Endothelial cell of umbilical vein (primary cell): ENCODE measurements at places on chromosomes 11 and 22. TPM values are rescaled to one million over a fixed set of nuclear protein-coding genes. Genes with fewer than 3 reads are reported as not detected.

DNA sequence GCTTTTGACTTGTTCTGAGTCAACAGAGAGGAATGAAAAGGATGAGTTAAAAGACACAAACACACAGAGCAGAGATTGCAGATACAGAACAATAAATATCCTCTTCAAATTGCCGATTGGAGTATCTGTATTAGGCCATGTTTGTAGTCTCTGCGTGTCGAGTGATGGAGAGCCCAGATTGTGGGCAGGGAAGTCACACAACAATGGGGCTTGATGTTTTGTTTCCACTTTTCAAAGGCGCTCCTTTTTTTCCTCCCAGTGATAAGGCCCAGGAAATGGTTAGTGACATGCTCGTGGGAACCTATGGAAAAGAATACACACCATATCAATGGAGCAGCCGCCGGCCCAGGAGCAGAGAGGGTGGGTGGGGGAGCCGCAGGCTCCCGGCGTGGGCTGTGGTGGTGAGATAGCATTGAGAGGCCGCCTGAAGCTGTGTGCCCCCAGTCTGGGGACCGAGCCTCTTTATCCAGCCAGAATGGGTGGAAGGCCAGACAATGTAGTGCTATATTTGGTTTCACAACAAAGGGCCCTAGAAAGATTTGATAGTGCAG, 555.9 kb downstream of the INSC start:
- no peak overlapping the region for H3K4me3 ChIP-seq
- no peaks in the 10 kb centered on the region for H3K36me3 ChIP-seq
- no peak for DNase-seq
- H3K27ac ChIP-seq: no peak overlapping the region

- DNase-seq: peak; percentile 80
- peak overlapping the region; percentile 65 for H3K27ac ChIP-seq
- H3K4me1 ChIP-seq: peaks cover 54% of the 10 kb centered on the region
- no peak overlapping the region for H3K4me3 ChIP-seq
Measured at GRCh38 chr11:72072348-72072747, 8.0 kb downstream of the NUMA1 start.

MRGPRX3 gene
- total RNA-seq: not detected in 2 replicates

TRIM49 gene
- total RNA-seq: not detected in 2 replicates

- no peak for DNase-seq
- no peaks in the 10 kb centered on the region for H3K27me3 ChIP-seq
- H3K4me3 ChIP-seq: no peak overlapping the region
- H3K36me3 ChIP-seq: no peaks in the 10 kb centered on the region
- H3K4me1 ChIP-seq: no peaks in the 10 kb centered on the region
Measured at GRCh38 chr22:48754611-48755058, 1073.0 kb downstream of the BRD1 start.

APOL3 gene
- total RNA-seq: 15.4 and 36.9 TPM in 2 replicates

OLFML1 gene
- not detected in 2 replicates for total RNA-seq

FBLN1 gene
- total RNA-seq: 1.3 and 4.0 TPM in 2 replicates

DNA sequence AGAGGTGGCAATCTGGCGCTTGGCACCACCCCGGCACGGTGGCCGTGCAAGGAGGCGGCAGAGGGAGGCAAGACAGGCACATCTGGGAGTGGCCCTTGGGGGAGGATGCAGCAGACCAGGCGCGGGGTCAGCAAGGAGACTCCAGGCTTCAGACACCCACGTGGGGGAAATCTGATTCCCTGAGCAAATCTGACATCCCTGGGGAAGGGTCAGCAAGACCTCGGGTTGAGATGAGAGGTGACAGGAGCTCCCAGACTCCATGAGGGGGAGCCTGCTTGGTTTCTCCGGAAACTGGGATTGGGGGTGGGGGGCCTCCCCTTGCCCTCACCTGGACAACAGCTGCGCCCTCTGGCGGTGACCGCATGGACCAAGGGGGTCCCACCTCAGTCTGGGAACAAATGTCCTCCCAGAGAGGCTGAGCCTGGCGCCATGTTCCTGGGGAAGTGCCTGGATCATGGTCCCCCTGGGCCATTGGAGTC, 4.0 kb upstream of the RCOR2 start:
- peaks cover 2% of the 10 kb centered on the region for H3K27me3 ChIP-seq
- H3K27ac ChIP-seq: no peak overlapping the region
- H3K4me1 ChIP-seq: peaks cover 7% of the 10 kb centered on the region
- DNase-seq: no peak

CSRP3 gene
- total RNA-seq: not detected in 2 replicates

- H3K27me3 ChIP-seq: no peaks in the 10 kb centered on the region
- H3K4me1 ChIP-seq: peaks cover 7% of the 10 kb centered on the region
- H3K36me3 ChIP-seq: no peaks in the 10 kb centered on the region
- DNase-seq: peak; percentile 55
Measured at GRCh38 chr11:24324211-24324610, 172.6 kb upstream of the LUZP2 start.

GRCh38 chr11:57646799-57647303, 2.9 kb downstream of the YPEL4 start:
- H3K27me3 ChIP-seq: peaks cover 54% of the 10 kb centered on the region
- no peak overlapping the region for H3K27ac ChIP-seq
- DNase-seq: no peak

GRCh38 chr11:6576471-6577373, 26.7 kb downstream of the RRP8 start:
- no peaks in the 10 kb centered on the region for H3K27me3 ChIP-seq
- H3K4me3 ChIP-seq: peak overlapping the region; percentile 0
- no peaks in the 10 kb centered on the region for H3K36me3 ChIP-seq
- DNase-seq: peak; percentile 84
- H3K27ac ChIP-seq: peak overlapping the region; percentile 69

- no peaks in the 10 kb centered on the region for H3K27me3 ChIP-seq
- no peak for DNase-seq
- H3K4me3 ChIP-seq: no peak overlapping the region
- H3K36me3 ChIP-seq: no peaks in the 10 kb centered on the region
Measured at GRCh38 chr22:33034753-33035152, 23.4 kb downstream of the SYN3 start.

DNA sequence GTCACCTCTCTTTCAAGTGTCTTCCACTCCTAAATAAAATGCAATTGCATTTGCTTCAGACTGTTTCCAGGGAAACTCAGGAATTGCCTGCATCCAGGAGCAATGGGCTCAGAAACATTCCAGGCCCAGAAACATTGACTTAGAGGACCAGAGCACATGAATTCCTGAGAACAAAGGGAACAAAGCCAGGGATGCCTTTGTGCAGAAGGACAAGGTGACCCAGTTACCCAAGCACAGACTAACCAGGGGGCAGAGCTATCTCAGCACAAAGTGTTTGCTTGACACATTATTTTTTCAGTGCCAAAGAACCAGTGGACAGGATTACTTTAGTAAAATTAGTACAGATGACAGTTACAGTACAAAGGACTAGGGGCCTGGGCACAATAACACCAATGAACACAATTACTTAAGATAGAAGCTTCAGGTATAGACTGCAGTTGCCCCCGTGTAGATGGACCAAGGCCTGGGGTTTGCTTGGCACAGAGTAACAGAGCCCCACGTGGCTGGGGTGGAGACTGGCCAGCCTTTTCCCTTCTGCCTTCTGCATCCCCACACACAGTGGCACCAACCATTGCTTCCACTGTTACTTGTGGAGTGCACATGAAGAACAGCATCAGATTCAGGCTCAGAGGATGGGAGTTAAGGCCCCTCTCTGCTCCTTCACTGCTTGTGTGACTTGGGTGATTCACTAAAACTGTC, 500.8 kb downstream of the INSC start:
- H3K36me3 ChIP-seq: no peaks in the 10 kb centered on the region
- H3K4me3 ChIP-seq: no peak overlapping the region
- no peaks in the 10 kb centered on the region for H3K4me1 ChIP-seq
- H3K27ac ChIP-seq: no peak overlapping the region
- H3K27me3 ChIP-seq: no peaks in the 10 kb centered on the region

- no peaks in the 10 kb centered on the region for H3K27me3 ChIP-seq
- no peaks in the 10 kb centered on the region for H3K36me3 ChIP-seq
- H3K27ac ChIP-seq: no peak overlapping the region
- peaks cover 5% of the 10 kb centered on the region for H3K4me1 ChIP-seq
- DNase-seq: no peak
Measured at GRCh38 chr22:43855431-43855830, 6.9 kb downstream of the SULT4A1 start.

CRYBA4 gene
- not detected in 2 replicates for total RNA-seq

- DNase-seq: no peak
- no peaks in the 10 kb centered on the region for H3K36me3 ChIP-seq
- no peaks in the 10 kb centered on the region for H3K27me3 ChIP-seq
- H3K4me1 ChIP-seq: no peaks in the 10 kb centered on the region
Measured at GRCh38 chr11:22567759-22568158, 57.9 kb downstream of the FANCF start.

KCNJ4 gene
- not detected in 2 replicates for total RNA-seq

DNA sequence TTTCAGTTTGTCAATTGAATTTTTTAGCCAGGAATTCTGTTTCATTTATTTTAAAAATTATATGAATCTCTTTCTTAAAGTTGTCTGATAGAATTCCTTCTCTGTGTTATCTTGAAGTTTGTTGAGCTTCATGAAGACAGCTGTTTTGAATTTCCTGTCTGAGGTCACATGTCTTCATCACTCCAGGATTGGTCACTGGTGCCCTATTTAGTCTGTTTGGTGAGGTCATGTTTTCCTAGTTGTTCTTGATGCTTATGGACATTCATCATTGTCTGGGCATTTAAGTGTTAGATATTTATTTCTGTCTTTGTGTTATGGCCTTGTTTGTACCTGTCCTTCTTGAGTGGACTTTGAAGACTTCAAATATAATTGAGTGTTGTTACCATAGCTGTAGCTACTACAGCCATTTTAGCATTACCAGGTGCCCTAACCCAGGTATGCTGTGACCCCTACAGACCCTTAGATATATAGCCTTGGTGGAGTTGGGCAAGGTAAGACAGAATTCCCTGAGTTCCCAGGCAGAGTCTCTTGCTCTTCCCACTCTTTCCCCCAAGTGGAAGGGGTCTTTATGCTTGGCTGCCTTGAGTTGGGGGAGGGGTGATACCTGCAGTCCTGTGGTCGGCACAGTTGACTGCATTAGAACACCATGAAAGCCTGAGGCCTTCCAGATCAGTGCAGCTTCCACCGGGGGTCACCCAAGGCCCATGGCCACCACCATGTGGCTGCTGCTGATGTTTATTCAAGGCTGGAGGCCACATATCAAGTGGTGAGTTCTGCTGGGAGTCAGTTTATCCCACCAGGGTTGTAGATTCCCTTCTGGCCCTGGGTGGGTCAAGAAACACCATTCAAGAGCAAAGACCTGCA, 229.6 kb downstream of the DYNC2H1 start:
- H3K4me3 ChIP-seq: no peak overlapping the region
- no peaks in the 10 kb centered on the region for H3K27me3 ChIP-seq

DNA sequence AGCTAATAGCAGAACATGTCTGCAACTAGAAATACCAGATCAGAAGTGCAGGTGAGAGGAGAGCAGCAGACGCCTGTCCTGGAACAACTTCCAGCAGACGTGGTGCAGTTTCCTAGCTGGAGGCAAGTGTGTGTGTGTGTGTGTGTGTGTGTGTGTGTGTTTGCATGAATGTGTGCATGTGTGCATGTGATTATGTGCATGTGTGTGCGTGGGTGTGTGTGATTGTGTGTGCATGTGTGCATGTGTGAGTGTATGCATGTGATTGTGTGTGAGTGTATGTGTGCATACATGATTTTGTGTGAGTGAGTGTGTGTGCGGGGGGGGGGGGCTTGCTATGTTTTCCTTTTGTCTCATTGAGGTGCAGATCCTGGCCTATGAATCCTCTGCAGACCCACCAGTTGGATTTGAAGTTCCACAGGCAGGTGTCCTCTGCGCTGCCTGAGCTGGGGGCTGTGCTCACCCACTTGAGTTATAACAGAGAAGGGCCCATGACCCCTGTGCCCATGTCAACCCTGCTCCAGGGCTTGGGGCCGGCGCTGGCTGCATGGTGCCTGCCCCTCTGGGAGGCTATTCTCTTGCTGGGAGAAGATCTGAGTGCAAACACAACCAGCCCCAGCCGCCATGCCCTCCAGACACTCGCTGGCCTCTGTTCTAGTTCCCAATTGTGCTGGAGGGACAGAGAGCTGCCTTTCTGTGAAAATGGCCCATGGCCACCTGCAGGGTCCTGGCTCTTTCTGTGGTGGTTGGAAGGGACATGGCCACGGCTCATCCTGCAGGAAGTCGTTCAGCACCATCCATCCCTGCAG, 821.3 kb downstream of the BRD1 start:
- no peak overlapping the region for H3K4me3 ChIP-seq
- H3K27ac ChIP-seq: no peak overlapping the region
- no peaks in the 10 kb centered on the region for H3K36me3 ChIP-seq
- H3K4me1 ChIP-seq: no peaks in the 10 kb centered on the region
- H3K27me3 ChIP-seq: no peaks in the 10 kb centered on the region

DNA sequence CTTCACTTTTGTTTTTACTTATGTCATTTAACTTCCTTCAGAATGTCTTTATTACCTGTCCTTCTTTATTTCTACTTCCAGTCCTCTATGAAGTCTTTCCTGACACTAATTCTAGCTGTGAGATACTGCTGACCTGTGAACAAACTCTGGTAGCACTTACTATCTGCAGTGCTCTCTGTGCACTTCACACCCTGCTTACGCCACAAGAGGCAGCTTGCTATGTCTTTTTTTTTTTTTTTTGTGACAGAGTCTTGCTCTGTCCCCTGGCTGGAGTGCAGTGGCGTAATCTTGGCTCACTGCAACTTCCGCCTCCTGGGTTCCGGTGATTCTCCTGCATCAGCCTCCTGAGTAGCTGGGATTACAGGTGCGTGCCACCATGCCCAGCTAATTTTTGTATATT, 10.7 kb downstream of the STIM1 start:
- no peaks in the 10 kb centered on the region for H3K27me3 ChIP-seq
- peak overlapping the region; percentile 78 for H3K27ac ChIP-seq
- H3K36me3 ChIP-seq: no peaks in the 10 kb centered on the region
- no peak overlapping the region for H3K4me3 ChIP-seq
- DNase-seq: no peak

DNA sequence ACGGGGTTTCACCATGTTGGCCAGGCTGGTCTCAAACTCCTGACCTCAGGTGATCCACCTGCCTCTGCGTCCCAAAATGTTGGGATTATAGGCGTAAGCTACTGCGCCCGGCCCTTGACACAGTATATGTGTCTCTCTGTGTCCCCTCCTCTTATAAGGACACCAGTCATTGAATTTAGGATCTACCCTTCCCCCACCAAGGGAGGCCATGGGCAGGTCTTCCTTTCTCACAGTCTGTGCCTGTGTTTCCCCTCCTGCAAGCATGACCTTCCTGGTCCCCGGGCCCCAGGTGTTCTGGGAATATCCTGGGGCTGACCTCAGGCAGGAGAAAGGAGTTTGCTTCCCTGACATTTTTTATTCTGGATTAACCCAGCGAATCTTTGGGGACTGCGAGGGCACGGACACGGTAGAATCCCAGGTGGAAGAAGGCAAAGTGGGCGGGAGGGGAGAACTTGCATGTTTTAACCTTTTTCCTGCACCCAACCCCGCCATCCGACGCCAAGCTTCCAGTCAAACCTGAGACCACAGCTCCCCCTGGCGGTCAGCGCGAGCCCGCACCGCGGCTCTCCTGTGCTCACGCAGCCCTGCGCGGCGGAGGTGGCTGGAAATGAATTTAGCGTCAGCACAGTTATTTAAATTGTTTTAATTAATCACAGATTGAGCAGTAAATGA, 42.1 kb upstream of the ISX start:
- H3K27me3 ChIP-seq: no peaks in the 10 kb centered on the region
- H3K4me1 ChIP-seq: no peaks in the 10 kb centered on the region
- H3K36me3 ChIP-seq: no peaks in the 10 kb centered on the region
- no peak for DNase-seq

GRCh38 chr22:47695176-47695575, 932.7 kb downstream of the TBC1D22A start:
- no peaks in the 10 kb centered on the region for H3K36me3 ChIP-seq
- DNase-seq: no peak
- no peak overlapping the region for H3K27ac ChIP-seq
- H3K4me1 ChIP-seq: no peaks in the 10 kb centered on the region
- H3K4me3 ChIP-seq: no peak overlapping the region
